ENCODE measurements at places on chromosomes 7 and 10. TPM values are rescaled to one million over a fixed set of nuclear protein-coding genes. Genes with fewer than 3 reads are reported as not detected.

GRCh38 chr7:50142425-50143017, 49.5 kb upstream of the ZPBP start:
- H3K27ac ChIP-seq: peak overlapping the region; percentile 87
- peaks cover 3% of the 10 kb centered on the region for H3K27me3 ChIP-seq

GRCh38 chr10:78292250-78292981, 258.8 kb downstream of the RPS24 start:
- H3K36me3 ChIP-seq: no peaks in the 10 kb centered on the region
- no peak overlapping the region for H3K27ac ChIP-seq
- DNase-seq: peak; percentile 22

Gene ST8SIA6
- not detected for total RNA-seq

GRCh38 chr10:87875929-87876571, 12.6 kb downstream of the PTEN start:
- peaks cover 44% of the 10 kb centered on the region for H3K4me1 ChIP-seq
- H3K4me3 ChIP-seq: no peak overlapping the region
- DNase-seq: no peak

DNA sequence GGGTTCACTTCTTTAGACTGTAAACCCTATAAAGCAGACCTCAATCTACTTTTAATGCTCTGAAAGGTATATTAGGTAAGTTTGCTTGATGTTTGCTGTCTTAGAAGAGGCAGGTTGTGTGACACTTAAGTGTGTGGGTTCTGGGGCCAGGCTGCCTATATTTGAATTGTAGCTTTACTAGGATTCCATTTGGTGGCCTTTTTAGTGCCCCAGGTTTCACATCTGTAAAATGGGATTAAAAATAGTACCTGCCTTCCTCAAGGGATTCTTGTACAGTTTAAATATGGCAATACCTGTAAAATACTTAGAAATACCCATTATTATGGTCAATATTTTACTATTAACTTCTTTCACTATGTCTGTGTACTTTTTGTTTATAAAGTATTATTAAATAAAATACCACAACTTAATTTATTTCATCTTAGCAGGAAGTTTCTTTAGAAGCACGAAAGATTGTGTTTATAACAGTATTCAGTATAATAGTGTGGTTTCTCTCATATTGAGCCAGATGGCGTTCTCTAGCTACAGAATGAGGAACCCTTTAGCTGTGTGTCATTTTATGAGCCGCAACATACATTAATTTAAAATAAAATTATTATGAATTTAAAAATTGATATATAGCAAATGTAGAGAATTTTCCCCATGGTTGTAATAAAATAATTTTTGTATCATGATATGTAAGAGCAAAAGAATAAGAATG, 94.2 kb downstream of the CDK14 start:
- no peak overlapping the region for H3K27ac ChIP-seq
- no peak for DNase-seq
- no peak overlapping the region for H3K4me3 ChIP-seq
- no peaks in the 10 kb centered on the region for H3K36me3 ChIP-seq
- peaks cover under 1% of the 10 kb centered on the region for H3K27me3 ChIP-seq

GRCh38 chr7:92076509-92076908, 57.8 kb downstream of the CYP51A1 start:
- H3K4me3 ChIP-seq: no peak overlapping the region
- H3K36me3 ChIP-seq: peaks cover 22% of the 10 kb centered on the region
- peaks cover 5% of the 10 kb centered on the region for H3K4me1 ChIP-seq
- H3K27me3 ChIP-seq: no peaks in the 10 kb centered on the region

Gene PLEKHS1
- not detected for total RNA-seq

Gene CDK1
- 112 TPM for total RNA-seq

GRCh38 chr10:18254086-18254485, 113.9 kb downstream of the CACNB2 start:
- no peaks in the 10 kb centered on the region for H3K36me3 ChIP-seq
- no peak for DNase-seq
- H3K27me3 ChIP-seq: peaks cover 4% of the 10 kb centered on the region
- H3K4me3 ChIP-seq: no peak overlapping the region

DNA sequence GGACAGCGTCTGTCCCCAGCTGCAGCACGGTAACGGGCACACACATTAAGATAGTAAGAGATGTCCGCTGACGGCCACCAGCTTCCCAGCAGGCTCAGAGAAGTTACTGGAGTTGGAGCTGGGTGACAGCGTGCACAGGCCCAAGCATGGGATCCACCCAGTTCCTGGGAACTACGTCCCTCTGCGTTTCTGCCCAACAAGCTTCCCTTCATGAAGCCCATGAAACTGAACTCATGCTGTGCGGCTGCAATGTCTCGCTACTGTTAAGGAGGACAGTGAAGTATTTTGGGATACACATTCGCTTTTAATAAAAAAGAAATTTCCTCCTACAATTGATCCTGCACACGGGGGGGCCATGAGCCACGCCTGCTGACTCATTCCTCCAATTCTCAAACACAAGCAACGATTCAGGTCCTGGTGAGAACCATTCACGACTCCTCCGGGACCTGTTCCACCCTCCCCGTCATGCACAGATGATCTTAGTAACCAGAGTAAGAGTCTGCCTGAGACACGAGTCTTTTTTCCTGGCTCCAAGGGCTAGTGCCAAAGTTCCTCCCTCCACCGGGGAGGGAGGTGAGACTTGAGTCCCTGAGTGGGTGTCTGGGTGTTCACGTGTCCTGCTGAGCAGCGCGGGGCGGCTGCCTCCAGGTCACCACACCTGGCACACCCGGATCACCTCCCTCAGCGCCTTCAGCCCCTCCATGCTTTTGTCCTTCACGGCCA, 2.6 kb downstream of the PSMG3 start:
- H3K36me3 ChIP-seq: peaks cover 24% of the 10 kb centered on the region
- H3K4me1 ChIP-seq: peaks cover 33% of the 10 kb centered on the region
- H3K4me3 ChIP-seq: peak overlapping the region; percentile 29
- no peak overlapping the region for H3K27ac ChIP-seq

Gene HELLS
- 148 TPM for total RNA-seq

Gene CCDC146
- total RNA-seq: 2.1 TPM

DNA sequence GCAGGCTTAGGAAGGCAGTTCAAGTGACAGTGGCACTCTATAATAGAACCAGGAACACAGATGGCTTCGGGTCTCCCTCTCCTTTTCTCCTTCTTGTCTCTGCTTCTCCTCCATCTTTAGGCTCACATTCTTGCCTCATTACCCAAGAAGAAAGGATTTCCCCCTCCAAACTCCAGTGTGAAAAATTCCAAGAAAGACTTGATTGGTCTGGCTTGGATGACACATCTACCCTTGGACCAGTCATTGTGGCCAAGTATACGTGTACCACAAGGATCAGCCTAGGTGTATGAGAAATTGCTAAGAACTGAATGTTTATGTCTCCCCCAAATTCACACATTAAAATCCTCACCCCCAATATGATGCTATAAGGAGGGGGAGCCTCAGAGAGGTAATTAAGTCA, 53.9 kb downstream of the PRTFDC1 start:
- peaks cover 14% of the 10 kb centered on the region for H3K36me3 ChIP-seq
- no peaks in the 10 kb centered on the region for H3K27me3 ChIP-seq
- H3K27ac ChIP-seq: no peak overlapping the region
- no peak for DNase-seq
- peaks cover 74% of the 10 kb centered on the region for H3K4me1 ChIP-seq

DNA sequence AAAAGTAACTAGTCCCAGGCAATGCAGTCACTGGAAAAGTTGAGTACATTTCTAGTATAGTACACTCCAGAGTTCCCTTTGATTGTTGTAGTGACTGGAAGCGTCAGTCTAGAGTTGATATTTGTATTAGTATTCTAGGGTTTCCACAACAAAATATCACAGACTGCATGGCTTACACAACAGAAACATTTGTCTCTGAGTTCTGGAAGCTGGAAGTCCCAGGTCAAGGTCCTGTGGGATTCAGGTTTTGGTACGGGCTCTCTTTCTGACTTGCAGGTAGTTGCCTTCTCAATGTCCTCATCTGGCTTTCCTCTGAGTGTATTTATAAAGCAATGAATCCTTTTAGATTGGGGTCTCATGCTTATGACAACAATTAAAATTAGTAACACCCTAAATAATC, 1119.1 kb upstream of the PHF14 start:
- no peaks in the 10 kb centered on the region for H3K4me1 ChIP-seq
- H3K4me3 ChIP-seq: no peak overlapping the region
- no peak overlapping the region for H3K27ac ChIP-seq
- H3K27me3 ChIP-seq: no peaks in the 10 kb centered on the region

Gene PGAM2
- 0.49 TPM for total RNA-seq

Gene CALHM1
- not detected for total RNA-seq

Gene CALML5
- not detected for total RNA-seq

Gene CHN2
- 1.8 TPM for total RNA-seq

- no peak overlapping the region for H3K27ac ChIP-seq
- H3K36me3 ChIP-seq: no peaks in the 10 kb centered on the region
- H3K27me3 ChIP-seq: peaks cover 3% of the 10 kb centered on the region
- no peak overlapping the region for H3K4me3 ChIP-seq
- no peak for DNase-seq
- H3K4me1 ChIP-seq: no peaks in the 10 kb centered on the region
Measured at GRCh38 chr10:89940076-89940475, 238.7 kb downstream of the KIF20B start.

Gene RBM20
- total RNA-seq: 0.72 TPM

- DNase-seq: no peak
- H3K36me3 ChIP-seq: peaks cover 31% of the 10 kb centered on the region
- no peak overlapping the region for H3K27ac ChIP-seq
- H3K4me3 ChIP-seq: no peak overlapping the region
- no peaks in the 10 kb centered on the region for H3K27me3 ChIP-seq
- H3K4me1 ChIP-seq: no peaks in the 10 kb centered on the region
Measured at GRCh38 chr7:137981175-137981574, 20.7 kb downstream of the CREB3L2 start.

- H3K27me3 ChIP-seq: no peaks in the 10 kb centered on the region
- no peak for DNase-seq
- H3K36me3 ChIP-seq: no peaks in the 10 kb centered on the region
- no peak overlapping the region for H3K4me3 ChIP-seq
- H3K4me1 ChIP-seq: no peaks in the 10 kb centered on the region
Measured at GRCh38 chr10:19119191-19119590, 70.6 kb downstream of the MALRD1 start.

DNA sequence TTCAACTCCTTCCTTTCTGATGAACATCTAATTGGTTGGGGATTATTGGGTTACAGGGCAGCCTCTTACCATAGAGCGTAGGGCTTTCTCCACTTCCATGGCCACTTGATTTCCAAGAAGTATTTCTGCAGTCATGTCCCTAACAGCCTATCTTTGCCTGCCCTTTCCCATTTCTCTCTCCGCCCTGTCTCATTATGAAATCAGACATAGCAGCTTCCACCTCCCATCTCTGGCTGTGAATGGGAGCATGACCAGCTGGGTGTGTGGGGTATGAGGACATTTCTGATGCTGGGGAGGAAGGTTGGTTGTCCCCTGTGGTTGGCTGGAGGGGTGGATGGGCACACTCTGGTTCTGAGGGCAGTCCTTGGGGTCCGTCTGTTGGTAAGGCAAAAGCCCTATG, 41.2 kb downstream of the ADCYAP1R1 start:
- H3K4me1 ChIP-seq: no peaks in the 10 kb centered on the region
- no peaks in the 10 kb centered on the region for H3K36me3 ChIP-seq
- peaks cover 10% of the 10 kb centered on the region for H3K27me3 ChIP-seq
- H3K27ac ChIP-seq: no peak overlapping the region

DNA sequence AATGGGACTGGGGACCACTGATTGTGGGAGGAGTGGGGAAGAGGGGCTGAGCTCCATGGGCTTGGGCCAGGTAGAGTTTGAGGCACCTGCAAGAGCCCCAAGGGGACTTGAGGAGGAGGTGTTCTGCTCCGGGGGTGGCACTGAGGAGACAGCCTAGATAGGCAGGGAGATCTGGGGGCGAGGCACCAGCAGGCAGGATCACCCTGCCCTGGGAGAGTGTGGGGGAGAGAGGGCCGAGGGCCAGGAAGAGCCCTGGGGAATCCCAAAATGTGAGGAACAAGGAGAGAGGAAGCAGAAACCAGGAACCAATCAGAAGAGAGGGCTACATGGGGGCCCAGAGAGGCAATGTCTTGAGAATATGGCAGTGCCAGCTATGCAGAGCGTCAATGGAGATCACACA, 34.6 kb downstream of the LEP start:
- no peak for DNase-seq
- H3K4me1 ChIP-seq: no peaks in the 10 kb centered on the region
- no peak overlapping the region for H3K27ac ChIP-seq
- peaks cover 8% of the 10 kb centered on the region for H3K36me3 ChIP-seq
- peaks cover 7% of the 10 kb centered on the region for H3K27me3 ChIP-seq

DNA sequence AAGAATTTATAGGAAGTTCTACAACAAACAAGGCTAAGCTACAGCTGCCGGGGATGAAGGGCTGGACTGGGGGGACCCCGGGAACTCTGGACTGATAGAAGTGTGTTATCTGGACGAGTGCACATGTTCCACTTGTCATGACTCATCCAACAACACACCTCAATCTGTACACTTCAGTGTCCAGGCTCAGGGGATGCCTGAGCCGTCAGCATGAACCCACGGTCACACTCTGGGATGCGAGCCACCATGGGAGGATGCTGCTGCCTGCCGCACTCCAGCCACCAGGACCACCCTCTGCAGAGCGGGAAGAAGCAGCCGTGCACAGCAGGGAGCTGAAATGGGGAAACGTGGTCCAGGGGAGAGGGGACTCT, 67.5 kb downstream of the MAD1L1 start:
- DNase-seq: no peak
- H3K27me3 ChIP-seq: no peaks in the 10 kb centered on the region
- H3K36me3 ChIP-seq: peaks cover 2% of the 10 kb centered on the region
- H3K4me3 ChIP-seq: no peak overlapping the region

Gene PRR15
- total RNA-seq: not detected

DNA sequence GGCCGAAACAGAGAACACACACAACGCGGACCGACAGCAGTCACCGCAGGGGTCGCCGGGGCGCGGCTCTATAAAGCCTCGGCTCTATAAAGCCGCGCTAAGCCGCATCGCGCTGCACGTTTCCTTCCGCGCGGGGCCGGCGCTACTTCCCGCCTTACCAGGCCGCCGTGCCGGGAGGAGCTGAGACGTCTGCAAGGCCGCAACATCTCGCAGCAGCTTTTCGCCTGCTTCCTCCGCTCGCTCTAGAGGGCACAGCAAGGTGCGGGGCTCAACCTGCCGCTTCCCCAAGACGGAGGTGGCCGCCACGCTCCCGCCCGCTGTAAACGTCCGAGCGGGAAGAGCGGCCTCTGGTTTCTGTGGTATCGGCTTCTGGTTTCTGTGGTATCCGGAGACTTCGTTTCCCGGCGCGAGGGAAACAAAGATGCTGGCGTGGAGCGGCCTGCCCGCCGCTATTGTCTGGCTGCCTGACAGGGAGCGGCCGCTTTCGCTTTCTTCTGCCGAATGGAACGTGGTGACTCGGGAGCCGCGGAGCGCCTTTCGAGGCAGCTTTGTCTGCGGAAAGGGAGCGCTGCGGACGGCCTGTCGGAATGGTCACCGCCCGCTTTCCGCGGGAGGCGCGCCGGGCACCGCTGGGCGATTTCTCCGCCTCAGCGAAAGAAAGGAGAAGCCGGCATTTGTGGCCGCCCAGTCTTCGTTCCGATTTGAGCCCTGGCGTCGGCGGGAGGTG, 91.8 kb downstream of the SPAG6 start:
- H3K4me1 ChIP-seq: peaks cover 47% of the 10 kb centered on the region
- peak; percentile 89 for DNase-seq
- H3K27me3 ChIP-seq: no peaks in the 10 kb centered on the region
- H3K4me3 ChIP-seq: peak overlapping the region; percentile 88
- H3K27ac ChIP-seq: peak overlapping the region; percentile 95

Measured in activated CD8-positive, alpha-beta T cell treated with anti-CD3 and anti-CD28 coated beads for 36 hours (primary cell).